ENCODE measurements at places on chromosomes 11 and 22.
A peak's percentile ranks its signal among the peaks of the same experiment; 100 is the strongest.

DNA sequence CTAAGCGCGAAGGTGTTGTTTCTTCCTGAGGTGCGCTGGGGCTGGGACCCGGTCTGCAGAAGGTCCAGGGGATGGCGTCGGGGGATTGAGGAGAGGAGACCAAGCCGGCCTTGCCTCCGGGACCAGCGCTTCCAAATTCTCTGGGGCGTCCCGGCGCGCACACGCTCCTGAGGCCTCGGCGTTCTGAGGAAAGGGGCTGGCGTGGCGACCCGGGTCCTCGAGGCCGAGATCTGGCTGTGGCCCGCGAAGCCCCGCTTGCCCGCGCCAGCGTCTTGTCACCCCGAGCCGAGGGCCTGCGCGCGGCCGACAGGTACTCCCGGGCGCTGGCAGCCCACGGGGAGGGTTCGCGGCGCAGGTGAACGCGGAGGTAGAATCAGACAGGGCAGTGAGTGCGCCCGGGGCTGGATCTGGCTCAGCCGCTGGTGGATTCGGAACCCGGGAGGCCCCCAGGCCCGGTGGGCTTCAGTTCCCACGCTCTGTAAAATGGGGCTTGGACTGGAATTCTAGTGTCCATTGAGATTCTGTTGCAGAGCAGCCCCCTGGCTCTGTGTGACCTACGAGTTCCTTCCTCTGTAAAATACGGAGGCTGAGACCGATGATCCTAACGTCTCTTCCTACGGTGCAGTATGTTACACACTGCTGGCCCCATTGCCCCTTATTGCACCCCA lies 14.7 kb downstream of the SSH3 start:
- DNase-seq, result no peak

GRCh38 chr11:11858676-11859075 lies 16.9 kb downstream of the USP47 start:
- no peak for DNase-seq

GRCh38 chr11:122741613-122742300 lies 86.2 kb downstream of the UBASH3B start:
- no peak for DNase-seq

DNA sequence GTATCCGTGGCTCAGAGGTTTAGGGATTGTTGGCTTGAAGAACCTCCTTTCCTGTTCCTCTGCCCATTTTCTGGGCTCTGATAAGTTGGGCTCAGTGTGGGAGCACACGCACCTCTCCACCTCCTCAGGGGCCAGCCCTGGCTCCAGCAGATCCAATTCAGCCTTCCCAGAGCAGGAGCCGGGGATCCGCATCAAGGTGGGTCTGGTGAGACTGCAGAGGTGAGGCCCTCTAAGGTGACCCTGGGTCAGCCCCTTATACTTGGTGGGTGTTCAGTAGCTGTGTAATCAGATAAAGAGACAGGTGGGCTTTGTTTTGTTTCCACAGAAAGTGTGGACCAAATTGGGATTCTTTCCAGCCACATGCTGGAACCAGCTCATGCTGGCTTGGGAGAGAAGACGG lies 1466.0 kb downstream of the TBC1D22A start:
- peak; percentile 28 for DNase-seq

DNA sequence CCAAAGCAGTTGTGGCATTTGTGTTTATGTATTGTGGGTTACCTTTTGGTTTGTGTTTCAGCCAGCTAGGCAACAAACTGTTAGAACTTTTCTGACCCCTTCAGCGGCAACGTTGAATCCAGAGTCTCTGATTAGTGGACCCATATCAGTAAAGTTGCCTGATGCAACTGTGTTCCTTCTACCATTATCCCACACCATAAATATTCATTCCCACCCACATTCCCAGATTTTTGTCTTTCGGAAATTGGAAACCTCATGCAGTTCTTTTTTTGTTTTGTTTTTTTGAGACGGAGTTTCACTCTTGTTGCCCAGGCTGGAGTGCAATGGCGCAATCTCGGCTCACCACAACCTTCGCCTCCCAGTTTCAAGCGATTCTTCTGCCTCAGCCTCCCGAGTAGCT lies 30.7 kb upstream of the RBX1 start:
- DNase-seq, result no peak

DNA sequence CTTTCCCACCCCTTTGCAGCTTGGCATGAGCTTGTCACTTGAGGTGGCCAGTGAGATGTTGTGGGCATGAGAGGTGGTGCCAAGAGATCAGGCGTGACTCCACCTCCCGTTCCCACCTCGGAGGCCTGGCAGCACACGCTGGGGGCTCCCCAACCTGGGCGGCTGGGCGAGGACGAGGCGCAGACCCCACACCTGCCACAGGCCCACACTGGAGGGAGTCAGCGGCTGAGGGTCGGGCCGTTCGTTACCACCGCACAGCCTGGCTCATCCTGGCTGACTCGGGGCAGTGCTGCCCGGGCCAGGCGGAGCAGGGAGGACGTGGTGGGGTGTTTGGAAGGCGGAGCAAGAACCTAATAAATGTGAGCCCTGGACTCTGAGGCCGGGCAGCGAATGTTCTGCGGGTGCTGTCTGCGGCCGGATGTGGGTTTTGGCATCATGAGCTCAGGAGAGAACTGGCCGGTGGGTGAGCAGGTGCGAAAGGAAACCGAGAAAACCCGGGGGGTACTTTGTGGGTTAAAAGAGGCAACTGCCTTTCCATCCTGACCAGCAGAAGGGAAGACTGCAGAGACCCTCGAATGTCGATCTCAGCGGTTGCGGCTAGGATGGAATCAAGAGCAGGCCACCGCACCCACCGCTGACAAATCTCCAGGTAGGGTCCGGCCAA lies 10.2 kb upstream of the IFITM3 start:
- no peak for DNase-seq

DNA sequence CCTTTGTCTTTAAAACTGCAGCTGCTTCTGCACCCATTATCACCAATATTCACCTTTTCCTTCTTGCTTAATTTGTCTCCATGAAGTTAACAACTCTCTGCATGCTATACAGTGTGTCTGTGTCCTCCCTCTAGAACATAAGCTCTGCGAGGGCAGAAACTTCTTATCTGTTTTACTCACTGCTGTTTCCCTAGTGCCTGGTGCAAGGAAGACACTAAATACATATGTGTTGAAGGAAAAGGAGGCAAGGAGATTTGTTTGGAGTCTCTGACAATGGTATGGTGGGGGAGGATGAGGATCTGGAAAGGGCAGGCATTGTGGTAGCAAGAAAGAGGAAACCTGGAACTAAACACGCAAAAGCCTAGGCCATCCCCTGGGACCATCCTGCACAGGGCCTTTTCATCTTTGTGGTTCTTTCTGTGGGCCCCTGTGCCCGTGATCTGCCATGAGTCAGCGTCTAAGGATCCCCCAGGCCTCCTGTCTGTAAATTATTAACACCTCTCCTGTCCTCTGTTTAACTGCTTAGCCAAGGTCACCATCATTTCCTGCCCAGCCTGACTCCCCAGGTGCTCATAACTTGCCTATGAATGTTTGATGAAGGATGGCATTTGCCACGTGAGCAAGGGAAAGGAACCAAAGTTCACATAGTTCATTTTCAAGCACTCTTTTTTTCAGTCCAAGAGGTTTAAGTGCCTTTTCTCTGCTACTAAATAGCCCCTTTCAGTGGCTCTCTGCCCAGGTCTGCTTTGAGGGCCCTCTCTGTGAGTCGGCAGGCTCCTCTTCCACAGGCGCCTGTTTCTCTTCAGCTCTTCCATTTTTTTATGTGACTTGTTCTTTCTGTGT lies 131.1 kb downstream of the RASSF10 start:
- DNase-seq, result peak; percentile 73

GRCh38 chr11:20474882-20475517 lies 87.5 kb downstream of the PRMT3 start:
- no peak for DNase-seq

GRCh38 chr22:28943501-28943879 lies 60.1 kb downstream of the ZNRF3 start:
- DNase-seq, result no peak

- no peak for DNase-seq
Observed at GRCh38 chr11:26044389-26044788, 287.5 kb upstream of the ANO3 start.

- peak; percentile 95 for DNase-seq
Observed at GRCh38 chr11:64181506-64182411, 4.2 kb upstream of the STIP1 start.

GRCh38 chr11:92340839-92341238 lies 116.2 kb downstream of the FAT3 start:
- no peak for DNase-seq

DNA sequence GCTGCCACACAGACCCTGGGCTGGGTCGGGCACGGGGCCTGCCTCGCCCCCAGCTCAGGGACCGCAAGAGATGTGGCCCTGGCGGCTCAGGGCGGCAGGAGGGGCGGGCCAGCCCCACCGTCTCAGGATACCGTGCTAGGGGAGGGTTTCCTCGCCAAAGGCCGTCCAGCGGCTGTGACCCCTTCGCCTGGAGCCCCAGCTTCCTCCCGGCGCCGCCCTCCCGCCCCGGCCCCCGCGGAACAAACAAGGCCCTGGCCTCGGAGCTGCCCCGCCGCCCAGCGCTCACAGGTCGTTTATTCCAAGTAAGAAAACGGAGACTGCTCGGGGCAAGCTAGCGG lies 543 bp upstream of the AP2A2 start:
- no peak for DNase-seq

DNA sequence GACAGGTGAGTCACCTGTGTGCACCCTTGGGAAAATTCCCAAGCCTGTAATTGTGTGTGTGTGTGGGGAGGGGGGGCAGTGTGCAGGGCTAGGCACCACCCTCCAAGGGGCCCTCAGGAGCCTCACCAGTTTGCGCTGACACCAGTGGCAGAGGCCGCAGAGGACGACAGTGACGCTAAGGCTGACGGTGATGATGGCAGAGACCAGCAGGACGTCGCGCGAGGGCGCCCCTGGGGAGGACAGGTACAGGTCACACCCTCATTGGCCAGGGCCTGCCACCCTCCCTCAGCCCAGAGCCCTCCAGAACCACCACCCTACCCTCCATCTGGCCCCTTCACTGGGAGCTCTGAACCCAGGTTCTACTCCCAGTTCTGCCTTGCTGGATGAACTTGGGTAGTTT lies 24.9 kb downstream of the SYT7 start:
- no peak for DNase-seq

DNA sequence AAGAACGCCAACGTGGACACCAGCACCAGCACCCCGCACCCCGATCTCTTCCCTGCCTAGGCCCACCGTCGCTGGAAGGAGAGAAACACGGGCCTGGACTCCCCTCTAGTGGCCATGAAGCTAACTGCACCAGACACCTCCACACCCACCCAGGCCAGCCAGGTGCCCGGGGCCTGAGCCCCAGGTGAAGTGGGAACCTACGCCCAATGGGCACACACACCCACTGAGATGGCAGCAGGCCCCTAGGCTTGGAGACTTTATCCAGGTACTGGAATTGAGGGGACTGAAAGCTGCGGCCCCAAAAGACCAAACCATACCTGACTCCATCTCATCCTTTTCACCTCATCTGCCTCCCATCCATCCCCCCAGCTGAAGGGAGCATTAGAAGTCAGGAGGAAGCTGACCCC lies 81.0 kb downstream of the BUD13 start:
- no peak for DNase-seq

- no peak for DNase-seq
Observed at GRCh38 chr11:67640758-67641337, 1.3 kb upstream of the TBX10 start.

DNA sequence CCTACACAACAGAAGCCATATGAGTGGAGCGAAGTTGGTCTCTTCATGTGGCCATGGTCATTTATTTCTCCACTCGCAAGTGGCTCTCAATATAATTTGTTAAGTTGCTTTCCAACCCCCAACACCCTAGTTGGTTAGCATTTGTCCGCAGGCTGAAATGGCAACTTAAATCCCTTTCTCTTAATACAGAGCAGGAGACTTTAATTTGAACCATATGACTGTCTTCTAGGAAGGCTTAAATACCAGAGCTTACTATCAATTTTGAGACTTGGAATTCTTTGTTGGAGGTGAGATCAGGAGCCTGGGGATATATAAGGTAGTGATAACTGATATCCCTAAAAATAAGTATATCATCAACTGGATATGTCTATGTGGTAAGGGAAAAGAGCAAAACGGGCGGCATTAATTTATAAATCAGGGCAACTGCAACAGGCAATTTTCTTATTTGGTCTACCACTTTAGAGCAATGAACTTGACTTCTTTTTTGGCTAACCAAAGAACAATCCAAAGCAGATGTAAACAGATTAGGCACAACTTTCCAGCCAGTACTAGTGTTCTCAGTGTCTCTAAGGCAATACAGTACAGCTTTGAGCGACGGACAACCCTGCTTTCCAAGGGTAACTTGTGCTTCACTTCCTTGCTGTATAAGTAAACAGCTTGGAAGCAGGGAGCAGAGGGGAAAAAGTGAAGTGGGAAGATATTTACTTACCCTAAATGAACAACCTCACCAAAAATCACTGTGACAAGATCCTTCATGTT lies 74.7 kb upstream of the APOA1 start:
- no peak for DNase-seq

- DNase-seq, result no peak
Observed at GRCh38 chr11:117910525-117910924, 18.7 kb downstream of the TMPRSS13 start.

DNA sequence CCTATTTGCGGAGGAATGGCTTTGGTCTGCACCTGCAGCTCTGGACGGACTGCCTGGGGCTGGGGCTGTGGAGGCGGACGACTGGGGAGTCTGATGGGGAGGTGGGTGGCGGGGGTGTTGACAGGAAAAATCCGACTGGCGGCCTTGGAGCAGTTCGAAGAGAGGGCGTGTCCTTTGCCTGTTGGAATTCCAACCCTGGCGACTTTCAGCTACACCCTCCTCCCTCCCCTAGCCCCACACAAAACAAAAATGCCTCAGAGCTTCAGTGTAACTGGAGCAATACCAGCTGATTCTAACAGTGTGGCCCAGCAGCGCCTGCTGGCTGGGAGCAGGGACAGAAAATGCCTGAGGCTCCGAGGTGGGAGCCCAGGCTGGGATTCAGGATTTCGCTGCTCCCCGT lies 85.4 kb downstream of the ATXN10 start:
- DNase-seq, result no peak

DNA sequence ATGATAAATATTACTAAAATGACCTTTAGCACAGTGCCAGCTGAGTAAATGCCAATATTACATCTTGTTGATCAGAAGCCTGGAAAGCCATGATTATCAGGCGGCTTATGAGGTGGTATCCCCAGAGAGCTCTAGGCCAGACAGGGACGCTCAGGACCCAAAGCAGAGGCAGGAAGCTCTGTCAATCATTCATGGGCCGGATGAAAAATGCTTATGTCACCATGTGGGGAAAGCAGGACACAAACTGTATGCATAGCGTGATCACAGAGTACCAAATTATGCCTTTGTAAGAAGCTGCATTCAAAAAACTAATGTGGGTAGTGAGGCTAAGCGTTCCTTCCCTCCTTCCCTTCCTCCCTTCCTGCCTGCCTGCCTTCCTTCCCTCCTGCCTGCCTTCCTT lies 82.6 kb downstream of the TENM4 start:
- DNase-seq, result no peak

- peak; percentile 87 for DNase-seq
Observed at GRCh38 chr11:69640260-69640994, 529 bp upstream of the CCND1 start.

GRCh38 chr11:128153697-128154048 lies 433.7 kb downstream of the ETS1 start:
- DNase-seq, result no peak

- no peak for DNase-seq
Observed at GRCh38 chr11:130732476-130732875, 183.8 kb downstream of the SNX19 start.

- DNase-seq, result peak; percentile 3
Observed at GRCh38 chr11:123590296-123590912, 64.0 kb downstream of the SCN3B start.
